ENCODE measurements at places on chromosomes 7 and 10. TPM values are rescaled to one million over a fixed set of nuclear protein-coding genes. Genes with fewer than 3 reads are reported as not detected.

The TEX47 gene
- not detected for total RNA-seq

GRCh38 chr10:4316161-4316810 lies 509.7 kb upstream of the AKR1E2 start:
- DNase-seq, result no peak

DNA sequence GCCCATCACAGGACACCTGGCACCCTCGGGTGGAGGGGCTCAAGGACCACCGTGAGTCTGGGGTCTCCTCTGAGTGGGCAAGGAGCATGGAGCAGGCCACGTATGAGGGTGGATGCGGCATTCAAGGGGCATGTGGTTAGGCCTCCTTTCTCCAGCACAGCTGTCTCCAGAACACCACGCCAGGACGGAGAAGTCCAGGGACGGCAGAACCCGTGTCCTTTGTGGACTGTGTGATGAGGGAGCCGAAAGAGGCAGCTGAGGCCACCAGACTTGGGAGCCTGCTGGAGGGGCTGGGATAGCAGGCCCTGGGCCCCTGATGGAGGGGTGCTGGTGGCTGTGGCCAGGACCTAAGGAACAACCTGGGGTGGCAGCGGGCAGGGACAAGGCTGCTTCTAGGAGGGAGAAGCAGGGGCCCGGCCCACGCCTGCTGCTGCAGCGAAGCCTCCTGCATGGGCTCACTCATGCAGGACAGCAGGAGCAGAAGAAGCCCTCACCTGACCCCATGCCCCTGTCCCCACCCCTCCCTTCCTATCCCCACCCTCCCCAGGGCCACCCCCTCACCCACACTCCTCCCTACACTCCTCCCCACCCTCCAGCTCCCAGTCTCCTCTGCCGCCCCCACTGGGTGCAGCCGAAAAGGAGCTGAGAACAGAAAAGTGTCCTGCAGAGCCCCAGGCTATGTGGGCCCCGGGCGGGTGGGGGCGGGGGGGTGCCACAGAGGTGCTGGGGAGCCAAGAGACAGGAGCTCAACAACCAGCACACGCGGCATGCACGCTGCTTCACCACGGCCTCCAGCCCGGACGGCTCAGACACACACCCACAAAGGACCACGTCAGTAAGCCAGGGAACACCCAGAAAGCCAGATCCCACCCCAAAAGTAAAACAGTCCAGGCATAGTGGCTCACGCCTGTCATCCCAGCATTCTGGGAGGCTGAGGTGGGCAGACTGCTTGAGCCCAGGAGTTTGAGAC lies 29.7 kb downstream of the ZFAND2A start:
- no peak for DNase-seq

The PRLHR gene
- total RNA-seq, result not detected

DNA sequence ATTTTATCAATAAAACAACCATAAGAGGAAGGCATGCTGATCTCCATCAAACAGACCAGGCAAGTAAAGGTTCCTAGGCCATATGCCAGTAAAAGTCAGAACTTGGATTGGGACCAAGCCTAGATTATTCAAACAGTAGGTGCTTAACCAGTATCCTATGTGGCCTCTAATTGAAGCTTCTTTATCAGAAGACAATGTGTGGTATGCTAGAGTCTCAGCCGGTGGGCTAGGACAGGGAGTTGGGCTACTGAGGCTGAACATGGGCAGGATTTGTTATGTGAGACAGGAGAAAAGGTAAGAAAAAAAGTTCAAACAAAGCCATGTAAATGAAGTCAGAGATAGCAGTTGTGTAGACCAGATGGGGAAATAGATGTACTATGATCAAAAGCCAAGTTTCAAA lies 413.7 kb upstream of the GHITM start:
- no peak for DNase-seq

GRCh38 chr10:114017271-114017670 lies 26.4 kb upstream of the ADRB1 start:
- DNase-seq, result no peak

DNA sequence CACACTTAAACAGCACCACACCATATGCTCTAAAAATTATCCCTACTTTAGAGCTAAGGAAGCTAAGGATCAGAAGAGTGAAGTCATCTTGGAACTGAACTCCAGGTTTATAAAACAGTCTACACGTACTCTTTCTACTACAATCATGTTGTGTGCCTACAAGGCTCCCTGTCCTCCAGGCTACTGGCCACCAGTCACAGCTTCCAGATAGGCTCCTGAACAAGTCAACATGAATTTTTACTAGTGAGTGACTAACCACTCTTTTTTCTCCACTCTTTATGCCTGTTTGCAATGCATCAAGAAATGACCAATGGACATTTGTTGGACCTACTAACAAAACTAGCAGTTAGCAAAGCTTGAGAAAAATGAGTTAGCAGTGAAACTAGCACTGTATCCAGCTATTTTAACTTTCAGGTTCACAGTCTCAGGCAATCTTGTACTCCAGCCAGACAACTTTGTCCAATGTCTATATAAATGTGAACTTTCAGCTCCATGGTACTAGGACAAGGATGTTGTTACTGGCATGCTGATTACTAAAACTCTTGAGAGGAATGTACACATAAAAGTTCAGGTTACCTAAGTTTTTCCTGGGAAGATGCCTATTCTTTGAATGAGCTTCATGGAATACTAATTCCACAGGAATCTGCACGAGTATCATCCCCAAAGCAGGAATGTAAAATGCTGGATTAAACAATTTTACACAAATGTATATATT lies 180.0 kb downstream of the BTAF1 start:
- DNase-seq, result no peak

DNA sequence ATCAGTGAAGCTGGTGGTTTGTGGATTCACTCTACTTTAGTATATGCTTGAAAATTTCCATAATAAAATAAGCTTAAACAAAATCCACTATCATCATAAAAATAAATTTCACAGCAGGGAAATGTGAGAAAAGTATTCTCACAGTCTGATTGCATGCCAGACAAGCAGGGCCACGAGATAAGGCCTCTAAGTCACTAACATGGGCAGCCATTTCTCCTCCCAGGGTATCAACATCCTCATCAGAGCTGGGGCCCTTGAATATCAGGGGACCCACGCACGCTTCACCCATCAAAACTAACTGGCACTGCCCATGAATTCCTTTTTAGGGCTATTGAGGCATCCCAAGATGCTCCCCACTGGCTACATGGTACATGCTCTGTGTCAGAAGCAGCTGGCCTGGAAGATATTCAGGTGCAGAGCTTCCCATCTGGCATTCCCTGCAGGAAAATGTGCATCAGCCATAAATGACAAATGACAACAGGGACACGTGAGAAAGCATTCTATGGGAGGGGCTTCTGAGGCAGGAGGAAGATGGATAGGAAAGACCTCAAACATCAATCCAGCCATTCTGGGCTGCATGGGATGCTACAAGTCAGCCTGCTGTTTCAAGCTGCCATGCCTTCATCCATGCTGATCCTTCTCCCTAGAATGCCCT lies 17.4 kb downstream of the CCDC6 start:
- DNase-seq, result no peak

DNA sequence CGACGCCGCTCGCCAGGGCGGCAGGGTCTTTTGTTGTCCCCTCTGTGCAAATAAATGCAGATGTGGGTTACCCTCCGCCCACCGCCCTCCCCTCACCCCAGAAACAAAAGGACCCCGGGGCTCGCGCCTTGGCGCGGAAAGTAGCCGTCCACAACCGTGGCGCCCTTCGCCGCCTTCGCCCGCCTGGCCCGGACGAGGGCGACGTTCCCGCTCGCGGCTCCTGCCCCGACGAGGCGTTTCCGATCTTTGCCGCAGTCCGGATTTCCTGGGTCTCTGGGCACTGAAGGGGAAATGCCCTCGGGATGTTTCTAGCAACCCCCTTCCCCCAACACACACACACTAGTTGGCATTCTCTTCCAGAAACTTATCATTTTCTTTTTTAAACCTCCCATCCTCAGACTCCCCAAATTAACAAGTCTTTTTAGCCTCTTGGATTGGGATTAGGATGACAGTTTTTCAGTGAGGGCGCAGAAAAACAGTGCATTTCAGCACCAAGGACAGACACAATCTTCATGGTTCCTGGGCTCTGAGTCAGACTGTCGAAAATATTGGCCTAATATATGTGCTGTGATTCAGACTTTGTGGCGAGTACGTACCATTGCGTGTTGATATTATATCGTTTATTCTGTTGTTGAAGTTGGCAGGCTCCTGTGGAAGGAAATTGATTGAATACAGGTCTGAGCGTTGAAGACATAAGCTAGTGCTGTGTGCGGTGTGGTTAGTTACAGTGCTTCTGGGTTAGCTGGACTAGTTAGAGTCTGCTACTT lies 771 bp downstream of the PHYHIPL start:
- DNase-seq, result peak; percentile 81

- peak; percentile 70 for DNase-seq
These were observed 3.5 kb downstream of the STK31 start for GRCh38 chr7:23713285-23714149.

DNA sequence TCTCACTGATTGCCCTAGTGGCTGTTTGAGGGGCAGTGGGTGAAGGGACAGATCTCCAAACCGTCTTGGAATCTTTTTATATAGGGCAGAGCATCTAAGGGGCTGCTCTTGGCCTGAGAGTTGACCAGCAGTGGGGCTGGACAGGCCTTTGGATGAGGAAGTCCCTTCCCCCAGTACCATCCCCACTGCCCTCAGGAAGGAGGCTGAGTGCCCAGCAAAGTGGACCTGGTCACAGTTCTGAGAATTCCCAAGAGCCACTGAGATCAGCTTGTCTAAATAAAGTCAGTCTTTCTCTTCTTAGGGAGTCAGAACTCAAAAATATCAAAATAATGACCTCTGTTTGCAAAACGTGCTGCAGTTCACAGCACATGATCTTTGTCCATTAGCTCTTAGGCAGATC lies 5.6 kb downstream of the GDF10 start:
- DNase-seq, result no peak

GRCh38 chr7:37643876-37644275 lies 39.7 kb upstream of the GPR141 start:
- DNase-seq, result no peak

The MNX1 gene
- total RNA-seq, result 14.5 TPM

The TMEM184A gene
- total RNA-seq, result 13.4 TPM

- no peak for DNase-seq
These were observed 94.1 kb upstream of the ZNF800 start for GRCh38 chr7:127486654-127487053.

The POU6F2 gene
- total RNA-seq, result not detected

The LAMB1 gene
- total RNA-seq, result 127 TPM

DNA sequence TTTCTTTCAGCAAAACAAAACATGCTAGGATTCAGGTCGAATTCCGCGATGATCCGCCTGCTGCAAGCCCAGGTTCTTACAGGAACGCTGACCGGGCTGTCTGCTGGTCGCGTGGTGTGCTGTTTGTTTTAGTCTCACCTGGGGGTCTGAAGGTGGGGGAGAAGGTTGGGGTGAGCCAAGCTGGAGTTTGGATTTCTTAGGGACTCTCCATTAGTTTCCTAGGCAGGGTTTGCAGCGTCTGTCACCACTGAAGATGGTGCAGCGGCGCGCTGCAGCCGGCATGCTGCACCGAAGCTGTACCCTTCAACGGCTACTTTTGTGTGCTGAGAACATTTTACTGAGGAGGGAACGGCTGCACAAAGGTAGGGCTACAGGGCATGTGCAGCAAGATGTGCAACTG lies 48.7 kb downstream of the GCC1 start:
- no peak for DNase-seq

GRCh38 chr10:50480054-50481007 lies 143.4 kb downstream of the SGMS1 start:
- DNase-seq, result no peak

GRCh38 chr10:89115876-89116627 lies 91.1 kb downstream of the CH25H start:
- DNase-seq, result peak; percentile 7

The HOGA1 gene
- total RNA-seq, result 70.8 TPM

DNA sequence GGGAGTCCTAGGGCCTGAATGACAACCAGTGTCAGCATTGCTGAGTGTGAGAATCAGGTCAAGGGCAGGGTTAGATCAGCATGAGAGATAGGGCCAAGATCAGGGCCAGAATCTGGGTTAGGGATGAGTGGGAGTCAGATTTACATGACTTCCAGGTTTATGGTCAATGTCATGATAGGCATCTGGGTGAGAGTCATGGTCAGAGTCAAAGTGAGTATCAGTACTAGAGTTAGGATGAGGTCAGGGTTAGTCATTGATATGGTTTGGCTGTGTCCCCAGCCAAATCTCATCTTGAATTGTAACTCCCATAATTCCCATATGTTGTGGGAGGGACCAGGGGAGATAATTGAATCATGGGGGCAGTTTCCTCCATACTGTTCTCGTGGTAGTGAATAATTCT lies 12.3 kb downstream of the MRPS24 start:
- DNase-seq, result no peak

- no peak for DNase-seq
These were observed 57.0 kb downstream of the CC2D2B start for GRCh38 chr10:95964756-95965155.

DNA sequence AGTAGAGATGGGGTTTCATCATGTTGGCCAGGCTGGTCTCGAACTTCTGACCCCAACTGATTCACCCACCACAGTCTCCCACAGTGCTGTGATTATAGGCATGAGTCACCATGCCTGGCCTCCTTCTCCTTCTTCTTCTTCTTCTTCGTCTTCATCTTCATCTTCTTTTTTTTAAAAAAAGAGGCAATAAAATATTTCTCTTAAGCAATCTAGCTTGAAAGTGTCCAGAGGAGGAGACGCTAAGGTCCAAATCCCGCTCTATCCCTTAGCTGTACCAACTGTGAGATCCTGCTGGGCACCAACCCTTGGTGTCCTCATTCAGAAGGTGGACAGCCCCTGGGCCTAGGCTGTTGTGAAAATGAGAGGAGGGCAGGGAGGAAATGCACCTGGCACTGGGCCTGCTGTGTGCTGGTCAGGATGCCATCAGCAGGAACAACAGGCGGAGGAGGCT lies 13.9 kb upstream of the PSAP start:
- peak; percentile 75 for DNase-seq

DNA sequence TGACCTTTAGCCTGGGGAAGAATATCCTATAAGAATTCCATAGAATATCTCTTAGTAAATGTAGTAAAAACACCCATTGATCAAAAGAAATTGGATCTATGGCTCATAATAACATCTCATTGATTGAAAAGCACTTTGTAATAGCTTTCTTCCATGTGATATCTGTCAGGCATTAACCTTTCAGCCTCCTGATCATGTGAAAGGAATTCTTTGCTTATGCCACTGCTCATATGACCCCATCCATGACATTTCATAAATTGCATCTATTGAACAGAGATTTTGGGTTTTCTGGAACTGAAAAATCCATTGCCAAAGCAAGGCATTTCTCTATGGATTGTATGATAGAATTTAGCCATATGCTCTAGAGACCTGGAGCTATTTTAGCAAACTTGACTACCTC lies 519.3 kb upstream of the PFKP start:
- no peak for DNase-seq

- no peak for DNase-seq
These were observed 8.5 kb downstream of the NRP1 start for GRCh38 chr10:33325929-33326328.

The NEUROG3 gene
- not detected for total RNA-seq

GRCh38 chr10:60704471-60704870 lies 73.8 kb upstream of the CDK1 start:
- peak; percentile 29 for DNase-seq

Measured in Caki2 (cell line).